ENCODE measurements at places on chromosomes 11 and 22.

- DNase-seq = no peak
Observed at GRCh38 chr22:33867118-33867866, 53.0 kb downstream of the LARGE1 start.

- no peak for DNase-seq
Observed at GRCh38 chr22:27672721-27673418, 128.7 kb downstream of the MN1 start.

DNA sequence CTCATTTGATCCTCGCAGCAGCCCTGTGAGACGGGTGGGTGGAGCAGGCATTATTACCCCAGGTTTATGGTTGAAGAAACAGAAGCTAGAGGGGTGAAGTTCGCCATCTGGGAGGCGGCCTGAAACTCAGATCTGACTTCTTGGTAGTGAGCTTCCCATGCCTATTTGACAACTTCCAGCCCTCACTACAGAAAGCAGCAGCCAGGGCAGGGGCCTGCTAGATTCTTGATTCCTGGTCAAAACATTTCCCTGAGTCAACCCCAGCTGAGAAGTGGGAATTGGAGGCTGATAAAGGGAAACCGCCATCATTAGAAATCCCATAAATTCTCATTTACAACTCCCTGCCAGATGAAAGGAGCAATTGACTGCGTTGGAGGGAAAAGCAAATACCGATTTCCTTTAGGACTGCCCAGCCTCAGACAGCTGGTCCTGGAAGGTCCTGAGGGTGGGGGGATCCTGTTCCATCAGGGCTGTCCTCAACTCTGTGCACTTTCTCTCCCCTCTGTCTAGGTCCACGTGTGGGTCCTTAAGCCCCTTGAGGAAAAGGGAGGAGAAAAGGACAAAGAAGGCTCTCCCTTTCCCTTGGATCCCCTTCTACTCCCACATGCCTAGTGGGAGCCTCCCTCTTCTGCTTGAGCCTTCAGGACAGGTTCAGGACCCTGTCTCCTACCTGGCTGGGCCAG lies 10.2 kb upstream of the NECTIN1 start:
- DNase-seq = no peak

DNA sequence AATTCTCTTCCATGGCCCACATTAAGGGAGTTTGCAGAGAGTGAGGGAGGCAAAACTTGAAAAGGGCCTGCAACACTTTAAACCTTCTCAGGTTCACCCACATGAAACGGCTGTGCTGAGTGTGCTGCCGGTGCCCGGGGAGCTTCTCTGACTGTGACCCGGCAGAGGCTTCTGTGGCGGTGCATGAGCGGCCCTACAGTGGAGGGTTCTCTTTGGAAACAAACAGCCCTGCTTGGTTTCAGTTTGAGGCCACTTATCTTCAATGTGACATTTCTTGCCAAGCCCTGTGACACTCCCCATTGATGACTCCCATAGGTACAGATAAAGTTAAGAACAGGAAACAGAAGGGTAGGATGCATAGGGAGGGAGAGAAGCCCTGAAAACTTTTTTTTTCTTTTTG lies 31.8 kb downstream of the FAM118A start:
- no peak for DNase-seq

Measured in NCI-H1436 (cell line).